ENCODE measurements at places on chromosomes 2 and 18. TPM values are rescaled to one million over a fixed set of nuclear protein-coding genes. Genes with fewer than 3 reads are reported as not detected.

The HOXD13 gene
- total RNA-seq, result 0.23 TPM

The GALNT13 gene
- 9.9 TPM for total RNA-seq

The NR4A2 gene
- total RNA-seq, result 2.9 TPM

The UGT1A3 gene
- not detected for total RNA-seq

The CXCR4 gene
- 0.28 TPM for total RNA-seq

The NOL4 gene
- total RNA-seq, result not detected

The CFAP221 gene
- total RNA-seq, result 0.32 TPM

The PDE11A gene
- total RNA-seq, result 0.47 TPM

The GREB1 gene
- 2.8 TPM for total RNA-seq

The NPHP1 gene
- 8.8 TPM for total RNA-seq

The NCKAP5 gene
- 0.92 TPM for total RNA-seq

The DSC1 gene
- not detected for total RNA-seq

The RESP18 gene
- not detected for total RNA-seq

The RRM2 gene
- total RNA-seq, result 198 TPM

The CDH20 gene
- total RNA-seq, result not detected
